ENCODE measurements at places on chromosomes 4 and X.

GRCh38 chrX:1528186-1528883 lies 8.7 kb downstream of the P2RY8 start:
- no peak for DNase-seq

GRCh38 chrX:106902684-106903083 lies 457 bp downstream of the RIPPLY1 start:
- DNase-seq = no peak

GRCh38 chrX:148928811-148929210 lies 428.4 kb downstream of the AFF2 start:
- DNase-seq = no peak

DNA sequence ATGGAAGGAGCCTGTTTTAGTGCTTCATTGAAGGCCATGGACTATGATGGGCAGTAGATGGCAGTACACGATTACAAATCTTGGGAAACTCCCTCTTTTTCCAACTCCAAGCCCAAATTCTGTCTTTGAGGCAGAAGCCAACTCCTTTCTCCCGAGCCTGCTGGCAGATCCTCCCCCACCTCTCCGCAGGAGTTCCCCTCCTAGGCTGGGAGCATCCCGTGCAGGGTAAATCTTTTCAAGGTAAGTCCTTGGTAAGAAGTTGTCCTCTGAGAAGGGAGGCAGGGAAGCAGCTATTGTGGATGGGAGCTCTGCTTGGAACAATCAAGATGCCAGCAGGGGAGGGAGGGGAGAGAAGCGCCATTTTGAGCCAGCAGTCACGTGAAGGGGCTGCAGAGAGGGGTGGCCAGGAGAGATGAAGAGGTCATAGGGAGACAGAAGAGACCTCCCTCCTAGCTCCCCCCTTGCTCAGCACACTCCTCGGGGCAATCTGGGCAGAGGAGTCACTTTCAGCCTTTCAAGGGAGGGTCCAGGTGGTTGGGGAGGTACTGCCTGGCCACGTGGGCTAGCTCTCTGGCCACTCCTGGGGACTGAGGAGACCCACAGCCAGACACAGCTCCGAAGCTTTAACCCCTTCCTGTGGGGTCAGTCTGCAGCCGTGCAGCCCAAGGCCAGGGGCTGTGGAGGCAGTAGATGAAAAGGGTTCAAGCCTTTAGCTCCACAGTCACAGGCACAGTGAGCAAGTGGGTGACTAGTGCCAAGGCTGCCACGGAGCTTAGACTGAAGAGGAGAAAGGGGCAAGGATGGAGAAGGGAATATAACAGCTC lies 9.6 kb downstream of the CC2D2A start:
- DNase-seq = no peak

- no peak for DNase-seq
Observed at GRCh38 chr4:182745237-182745636, 171.9 kb downstream of the DCTD start.

GRCh38 chrX:40003428-40004245 lies 94.1 kb downstream of the BCOR start:
- DNase-seq = no peak

- DNase-seq = no peak
Observed at GRCh38 chr4:30073011-30073710, 647.0 kb upstream of the PCDH7 start.

GRCh38 chr4:37837446-37837845 lies 11.0 kb downstream of the PGM2 start:
- no peak for DNase-seq

DNA sequence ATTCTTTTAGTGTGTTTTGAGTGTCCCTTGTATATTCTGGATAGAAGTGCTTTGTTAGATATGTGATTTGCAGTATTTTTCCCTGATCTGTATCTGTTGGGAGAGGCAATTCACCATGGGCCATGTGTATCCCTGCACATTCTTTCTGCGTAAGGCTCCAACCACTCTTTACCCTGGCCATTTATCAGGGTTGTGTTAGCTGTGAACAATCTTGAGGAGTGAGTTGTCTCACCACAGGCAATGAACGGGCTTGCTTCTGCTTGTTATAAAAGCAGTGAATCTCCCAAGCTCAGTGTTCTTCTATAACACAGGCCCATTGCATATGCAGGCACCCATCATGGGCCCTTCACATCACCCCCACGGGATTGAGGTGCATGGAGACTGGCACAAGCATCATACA lies 18.9 kb upstream of the SMIM10 start:
- DNase-seq = no peak

- DNase-seq = peak; percentile 67
Observed at GRCh38 chr4:106502106-106502699, 133.6 kb upstream of the GIMD1 start.

- DNase-seq = no peak
Observed at GRCh38 chrX:102975016-102975415, 37.9 kb downstream of the RAB40AL start.

GRCh38 chr4:101103381-101104142 lies 243.8 kb downstream of the PPP3CA start:
- DNase-seq = no peak

DNA sequence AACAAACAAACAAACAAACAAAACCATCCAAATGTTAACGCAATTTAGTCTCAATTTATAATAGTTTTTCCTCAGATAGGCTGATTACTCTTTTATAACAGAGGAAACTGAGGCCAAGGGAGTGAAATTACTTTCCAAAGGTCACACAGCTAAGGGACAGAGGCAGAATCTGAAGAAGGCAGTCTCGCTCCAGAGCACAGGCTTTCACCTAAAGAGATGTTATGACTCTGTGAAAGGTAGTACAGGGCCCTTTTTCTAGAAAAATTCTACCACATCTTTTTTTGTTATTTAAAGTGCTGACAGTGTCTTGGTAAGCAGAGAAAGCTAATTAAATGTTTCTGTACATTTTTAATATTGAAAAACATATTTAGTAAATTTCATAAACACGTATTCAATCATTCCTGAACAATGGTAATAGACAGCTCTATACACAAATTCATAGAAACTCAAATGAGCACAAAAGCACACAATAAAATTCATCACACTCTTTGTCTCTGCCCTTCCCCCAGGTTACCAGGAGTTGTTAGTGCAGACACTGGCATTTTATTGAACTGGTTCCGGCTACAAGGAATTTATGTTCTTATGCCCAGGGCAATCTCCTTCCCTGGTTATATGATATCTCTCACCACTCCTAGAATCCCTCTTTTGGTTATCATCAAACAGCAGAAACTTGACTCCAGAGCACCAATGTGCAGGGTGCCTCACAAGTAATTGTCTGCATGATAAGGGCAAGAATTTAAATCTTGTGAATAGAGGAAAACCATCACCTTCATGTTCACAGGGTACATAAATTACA lies 7.7 kb upstream of the APBB2 start:
- DNase-seq = no peak

- DNase-seq = no peak
Observed at GRCh38 chr4:94068753-94069719, 138.6 kb upstream of the SMARCAD1 start.

DNA sequence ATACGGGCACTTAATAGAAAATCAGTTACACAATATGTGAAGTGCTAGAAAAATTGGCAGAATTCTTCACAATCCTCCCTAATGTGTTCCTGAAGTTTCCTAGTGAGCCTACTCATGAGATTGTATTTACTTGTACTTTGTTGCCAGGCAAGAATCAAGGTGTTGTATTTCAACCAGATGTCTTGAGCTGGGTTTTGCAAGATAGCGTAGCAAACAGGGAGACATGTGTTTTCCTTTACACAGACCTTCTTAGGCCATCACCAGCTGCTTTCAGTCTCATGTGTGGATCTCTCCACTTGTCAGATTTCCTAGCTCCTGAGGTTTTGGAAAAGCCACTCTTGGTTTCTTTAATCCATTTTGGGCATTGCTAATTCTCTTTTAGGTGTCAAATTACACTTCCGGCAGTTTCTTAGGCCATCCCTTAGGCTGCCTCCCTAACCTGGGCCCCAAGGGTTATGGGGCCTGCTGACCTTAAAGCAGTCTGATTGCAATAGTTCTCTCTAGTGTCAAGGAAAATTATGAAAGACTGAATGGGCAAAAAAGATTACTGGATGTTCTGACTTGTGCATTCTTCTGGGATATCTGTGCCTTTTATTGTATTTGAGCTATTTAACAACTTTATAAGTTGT lies 12.2 kb upstream of the EDA start:
- DNase-seq = no peak

GRCh38 chr4:90160044-90160443 lies 32.9 kb downstream of the CCSER1 start:
- DNase-seq = no peak

- no peak for DNase-seq
Observed at GRCh38 chrX:78838709-78839108, 91.2 kb downstream of the LPAR4 start.

DNA sequence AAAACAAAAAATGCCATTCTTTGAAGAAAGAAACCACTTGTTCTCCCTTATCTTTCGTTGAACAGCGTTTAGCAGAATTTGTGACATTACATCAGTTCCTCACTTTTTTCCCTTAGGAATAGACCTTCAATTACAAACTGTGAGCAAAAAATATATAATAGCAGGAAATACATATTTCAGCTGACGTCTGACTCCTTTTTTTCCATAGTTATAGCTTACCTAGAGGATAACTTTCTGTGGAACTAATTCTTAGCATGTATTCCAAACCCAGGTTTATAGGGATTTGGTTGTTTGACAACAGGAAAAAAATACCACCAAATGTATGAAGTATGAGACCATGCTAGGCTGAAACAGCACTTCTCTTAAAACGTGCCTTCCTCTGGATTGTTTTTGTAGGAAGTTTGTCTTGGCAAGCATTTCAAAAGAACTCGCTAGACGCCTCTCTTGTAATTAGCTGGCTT lies 2.0 kb upstream of the LIMCH1 start:
- no peak for DNase-seq

DNA sequence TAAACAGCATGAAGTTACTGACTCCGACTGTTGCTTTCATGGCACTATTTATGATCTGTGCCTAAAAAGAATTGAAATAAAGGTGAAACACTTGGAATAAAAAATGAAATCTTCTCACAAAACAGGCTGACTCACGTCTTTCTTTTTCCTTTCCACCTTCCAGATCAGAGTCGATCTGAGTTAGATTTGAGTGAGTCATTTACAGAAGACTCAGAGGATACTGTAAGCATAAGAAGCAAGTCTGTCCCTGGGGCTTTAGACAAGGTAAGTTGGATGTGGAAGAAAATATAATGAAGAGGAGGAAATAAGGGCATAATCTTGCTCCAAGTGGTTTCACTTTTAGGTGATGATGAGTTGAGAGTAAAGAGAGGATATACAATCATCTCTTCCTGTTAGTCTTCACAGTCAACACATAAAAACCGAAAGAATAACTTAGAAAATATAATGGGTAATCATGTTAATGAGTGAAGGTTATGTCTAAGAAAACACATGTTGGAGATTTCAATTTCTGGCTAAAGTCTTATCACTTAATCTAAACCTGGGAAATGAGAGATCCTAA lies 89.7 kb downstream of the SYTL5 start:
- no peak for DNase-seq

GRCh38 chr4:9762823-9763475 lies 18.5 kb upstream of the DRD5 start:
- DNase-seq = peak; percentile 63

- DNase-seq = no peak
Observed at GRCh38 chrX:95675794-95676193, 1008.8 kb upstream of the DIAPH2 start.

DNA sequence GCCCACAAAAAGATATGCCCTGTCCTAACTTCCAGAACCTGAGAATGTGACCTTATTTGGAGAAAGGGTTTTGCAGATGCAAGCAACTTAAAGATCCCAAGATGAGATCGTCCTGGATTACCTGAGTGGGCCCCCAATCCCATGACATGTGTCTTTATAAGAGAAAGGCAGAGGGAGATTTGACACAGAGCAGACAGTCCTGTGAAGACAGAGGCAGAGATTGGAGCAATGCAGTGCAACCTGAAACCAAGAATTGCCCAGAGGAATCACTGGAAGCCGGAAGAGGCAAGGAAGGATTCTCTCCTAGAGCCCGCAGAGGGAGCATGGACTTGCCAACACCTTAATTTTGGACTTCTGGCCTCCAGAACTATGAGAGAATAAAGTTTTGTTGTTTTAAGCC lies 171.5 kb downstream of the SMIM20 start:
- no peak for DNase-seq

DNA sequence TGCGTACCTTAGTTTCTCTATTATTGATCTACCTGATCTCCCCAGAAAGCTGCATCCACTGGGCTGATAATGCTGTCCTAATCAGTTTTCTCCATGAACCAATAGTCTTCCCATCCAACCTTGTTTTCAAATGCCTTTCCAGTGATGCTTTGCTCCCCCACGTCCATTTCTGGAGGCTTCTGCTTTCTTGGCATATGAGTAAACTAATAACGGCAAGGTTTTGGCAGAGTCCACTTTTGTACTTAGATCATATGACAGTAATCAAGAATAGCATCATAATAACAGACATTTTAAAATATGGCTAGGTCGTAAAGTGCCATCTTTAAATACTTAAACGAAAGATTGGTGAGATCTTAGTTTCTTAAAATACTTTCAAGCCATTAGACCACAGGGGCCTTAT lies 38.4 kb upstream of the FAM9B start:
- no peak for DNase-seq
